Psoas muscle (tissue), 8 donors: ENCODE measurements at places on chromosomes 6 and 20. TPM values are rescaled to one million over a fixed set of nuclear protein-coding genes. Genes with fewer than 3 reads are reported as not detected.
A peak's percentile ranks its signal among the peaks of the same experiment; 100 is the strongest.

DNA sequence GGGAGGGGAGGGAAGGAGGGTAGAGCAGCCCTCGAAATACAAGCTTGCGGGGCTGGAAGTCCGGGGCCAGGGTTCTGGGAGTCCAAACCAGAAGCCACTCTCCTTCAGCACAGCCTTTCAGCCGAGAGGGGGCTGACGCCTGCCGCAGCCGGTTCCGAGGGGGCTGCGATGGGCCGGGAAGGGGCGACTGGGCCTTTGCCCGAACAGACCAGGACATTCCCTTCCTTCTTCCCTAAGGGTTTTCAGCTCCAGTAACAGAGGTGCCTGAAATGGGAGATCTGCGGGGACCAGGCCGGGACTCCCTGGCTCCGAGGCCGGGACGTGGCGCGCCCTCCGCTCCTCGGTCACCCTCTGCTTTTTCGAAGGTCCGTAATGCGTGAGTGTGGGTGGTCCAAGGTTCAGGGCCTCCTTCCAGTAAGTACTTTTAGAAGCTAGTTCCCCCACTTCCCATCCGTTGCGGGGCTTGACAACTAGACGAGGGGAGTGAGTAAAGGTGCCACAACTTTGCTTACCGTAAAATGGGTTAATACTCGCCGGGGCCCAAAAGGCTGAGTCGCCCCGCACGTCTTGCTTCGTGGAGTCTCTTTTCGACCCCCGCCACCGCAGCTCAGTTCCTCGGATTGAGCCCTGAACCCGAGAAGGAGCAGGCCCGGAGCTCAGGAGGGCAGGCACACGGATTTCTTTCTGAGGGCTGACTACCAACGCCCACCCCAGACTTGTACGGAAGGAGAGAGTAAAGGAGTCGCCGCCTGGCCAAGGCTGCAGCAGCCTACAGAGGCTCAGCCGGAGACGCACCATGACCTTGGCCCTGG, 2.9 kb upstream of the OLIG3 start:
- no peak for DNase-seq

DNA sequence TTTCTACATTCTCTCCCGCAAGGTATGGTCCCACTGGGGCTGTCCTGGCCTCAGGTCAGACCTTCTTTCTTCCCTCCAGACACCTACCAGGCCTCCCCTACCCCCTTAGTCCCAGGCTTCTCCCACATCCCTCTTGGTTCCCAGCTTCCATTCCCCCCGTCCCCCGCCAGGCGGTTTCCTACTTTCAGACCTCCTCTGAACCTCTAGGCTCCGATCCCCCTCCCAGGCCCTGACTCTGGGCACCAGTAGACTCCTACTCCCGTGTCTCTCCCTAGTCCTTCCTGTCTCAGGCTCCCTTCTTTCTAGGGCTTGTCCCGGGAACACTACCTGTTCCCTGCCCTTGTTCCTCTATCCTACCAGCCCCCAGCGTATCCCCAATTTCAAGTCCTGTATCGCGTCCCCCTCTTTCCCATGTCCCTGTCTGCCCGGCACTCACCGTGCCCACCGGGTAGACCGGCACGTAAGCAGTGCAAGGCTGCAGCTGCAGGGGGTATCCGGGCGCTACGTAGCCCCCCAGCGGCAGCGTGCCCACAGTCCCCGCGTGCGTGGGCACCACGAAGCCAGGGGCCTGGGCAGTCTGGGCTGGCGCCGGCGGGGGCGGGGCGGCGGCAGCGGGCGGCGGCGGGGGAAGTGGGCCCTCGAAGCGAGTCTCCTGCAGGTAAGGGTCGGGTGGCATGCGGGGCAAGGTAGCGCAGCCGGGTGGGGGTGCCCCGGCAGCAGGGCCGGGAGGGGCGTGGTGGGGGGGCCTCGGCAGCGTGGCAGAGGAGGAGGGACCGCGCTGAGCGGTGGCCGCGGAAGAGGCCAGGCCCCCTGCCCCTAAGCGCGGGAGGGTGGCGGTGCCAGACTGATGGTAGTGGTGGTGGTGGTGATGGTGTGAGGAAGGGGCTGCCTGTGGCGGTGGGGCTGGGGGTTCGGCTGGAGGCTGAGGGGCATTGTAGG, 1.5 kb downstream of the PRRT1 start:
- no peak for DNase-seq

GRCh38 chr6:161064915-161065314, 73.3 kb downstream of the MAP3K4 start:
- no peak for DNase-seq

DNA sequence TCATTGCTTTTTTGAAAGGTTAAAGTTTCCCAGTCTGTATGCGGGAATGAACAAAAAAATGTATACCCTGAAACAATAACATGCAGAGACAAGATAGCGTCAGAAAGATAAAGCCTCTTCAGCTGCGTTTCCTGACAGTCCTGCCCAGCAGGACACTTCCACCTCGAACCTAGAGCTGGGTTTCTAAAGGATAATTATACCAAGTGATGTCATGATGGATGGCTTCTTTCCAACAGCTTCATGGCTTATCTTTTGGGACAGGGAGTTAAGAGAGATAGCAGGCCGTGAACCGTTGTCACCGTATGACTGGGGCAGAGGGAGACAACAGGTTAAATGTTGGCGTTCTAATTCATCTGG, 267.6 kb upstream of the SGK1 start:
- no peak for DNase-seq

Gene OPRM1
- not detected for polyA plus RNA-seq

- DNase-seq = peak; percentile 73
Measured at GRCh38 chr6:89412071-89413005, at the start of gene RRAGD. Gene RRAGD (minus strand): TSS chr6:89412273. CDS start chr6:89411993, 280 bp downstream.

DNA sequence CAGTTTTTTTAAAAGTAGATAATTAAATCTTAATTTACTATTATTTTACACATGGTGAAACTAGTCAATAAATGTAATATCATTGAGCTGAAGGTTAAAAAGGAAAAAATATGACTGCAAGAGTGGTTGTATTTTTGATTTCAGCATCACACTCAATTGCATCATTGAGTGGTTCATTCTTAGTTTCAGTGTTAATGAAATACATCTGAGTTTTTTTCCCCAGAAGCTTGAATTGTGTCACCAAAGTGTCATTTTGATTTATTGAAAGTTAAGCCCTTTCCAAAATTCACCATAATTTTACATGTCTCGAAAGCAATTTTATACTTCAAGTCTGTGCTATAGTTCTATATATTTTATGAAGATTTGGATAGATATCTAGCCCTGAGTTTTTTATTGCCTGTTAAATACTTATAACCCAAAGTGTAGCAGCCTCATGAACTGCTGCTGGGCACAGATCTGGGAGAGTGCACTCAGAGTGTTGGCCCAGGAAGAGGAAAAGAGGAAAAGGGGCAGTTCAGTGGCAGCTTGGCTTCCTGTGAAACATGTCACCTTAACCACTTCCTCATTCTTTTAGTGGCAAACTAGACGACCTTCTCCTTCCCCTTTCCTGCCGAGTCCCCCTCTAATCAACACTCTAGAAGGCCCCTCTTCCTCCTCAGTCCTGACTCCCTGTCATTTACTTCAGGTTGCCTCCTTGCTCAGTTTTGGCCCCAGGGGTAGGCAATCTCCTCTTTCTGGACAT, 140.7 kb downstream of the ESR1 start:
- DNase-seq = no peak

GRCh38 chr6:41732591-41733359, 2.6 kb downstream of the TFEB start:
- peak; percentile 77 for DNase-seq

GRCh38 chr6:135568379-135568778, 70.8 kb upstream of the AHI1 start:
- no peak for DNase-seq

DNA sequence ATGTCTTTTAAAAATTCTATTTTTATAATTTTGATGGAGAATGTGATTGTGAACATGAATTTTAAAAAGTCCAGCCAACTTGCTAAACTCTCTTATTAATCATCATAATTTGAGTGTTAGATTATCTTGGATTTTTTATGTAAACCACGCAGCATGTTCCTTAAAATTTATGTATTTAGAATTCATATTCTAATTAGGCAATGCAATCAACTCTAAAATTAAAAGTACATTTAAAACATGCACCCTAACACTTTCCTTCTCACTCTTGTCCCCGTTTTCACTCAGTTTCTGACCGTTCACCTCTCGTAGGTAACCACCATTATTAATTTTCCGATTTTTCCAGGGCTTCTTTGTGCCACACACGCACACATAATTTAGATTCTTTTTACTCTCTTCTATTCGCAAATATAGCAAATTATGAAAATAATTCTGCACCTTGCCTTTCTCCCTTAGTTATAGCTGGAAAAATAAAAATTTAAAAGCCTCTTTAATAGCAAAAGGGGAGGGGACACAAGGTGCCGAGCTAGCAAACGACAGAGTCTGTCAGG, 329 bp upstream of the ZKSCAN3 start:
- DNase-seq = no peak
